ENCODE measurements at places on chromosomes 12 and 14. TPM values are rescaled to one million over a fixed set of nuclear protein-coding genes. Genes with fewer than 3 reads are reported as not detected.

The AQP6 gene
- 0.47 TPM for total RNA-seq

The HOXC11 gene
- total RNA-seq, result 3.1 TPM

The PRKD1 gene
- total RNA-seq, result not detected

The FGD4 gene
- 14.4 TPM for total RNA-seq

The DDX55 gene
- 10.0 TPM for total RNA-seq

The ETNK1 gene
- 10.8 TPM for total RNA-seq

The TAS2R50 gene
- total RNA-seq, result not detected

The BDKRB2 gene
- total RNA-seq, result 20.1 TPM

All from hair follicular keratinocyte (primary cell).